NCI-H1092 treated with DMSO at 0.1 percent for 48 hours (cell line): ENCODE measurements at places on chromosomes 12 and 14.

DNA sequence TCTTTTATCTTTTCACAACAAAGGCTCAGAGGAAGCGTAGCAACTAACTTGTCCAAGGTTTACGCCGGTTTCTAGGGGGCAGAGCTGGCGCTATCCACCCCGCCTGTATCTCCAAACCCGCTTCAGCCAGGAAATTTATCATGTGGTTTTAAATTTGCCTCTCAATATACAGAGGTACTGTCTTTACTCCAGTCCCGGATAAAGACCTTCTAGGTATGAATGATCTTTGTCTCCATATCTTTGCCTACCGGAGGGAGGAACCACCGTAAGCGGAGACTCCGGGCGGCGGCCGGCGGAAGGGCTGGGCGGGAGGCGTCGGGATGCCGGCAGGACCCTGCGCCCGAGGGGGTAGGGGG lies 693 bp upstream of the RIMKLB start:
- DNase-seq: peak; percentile 73

DNA sequence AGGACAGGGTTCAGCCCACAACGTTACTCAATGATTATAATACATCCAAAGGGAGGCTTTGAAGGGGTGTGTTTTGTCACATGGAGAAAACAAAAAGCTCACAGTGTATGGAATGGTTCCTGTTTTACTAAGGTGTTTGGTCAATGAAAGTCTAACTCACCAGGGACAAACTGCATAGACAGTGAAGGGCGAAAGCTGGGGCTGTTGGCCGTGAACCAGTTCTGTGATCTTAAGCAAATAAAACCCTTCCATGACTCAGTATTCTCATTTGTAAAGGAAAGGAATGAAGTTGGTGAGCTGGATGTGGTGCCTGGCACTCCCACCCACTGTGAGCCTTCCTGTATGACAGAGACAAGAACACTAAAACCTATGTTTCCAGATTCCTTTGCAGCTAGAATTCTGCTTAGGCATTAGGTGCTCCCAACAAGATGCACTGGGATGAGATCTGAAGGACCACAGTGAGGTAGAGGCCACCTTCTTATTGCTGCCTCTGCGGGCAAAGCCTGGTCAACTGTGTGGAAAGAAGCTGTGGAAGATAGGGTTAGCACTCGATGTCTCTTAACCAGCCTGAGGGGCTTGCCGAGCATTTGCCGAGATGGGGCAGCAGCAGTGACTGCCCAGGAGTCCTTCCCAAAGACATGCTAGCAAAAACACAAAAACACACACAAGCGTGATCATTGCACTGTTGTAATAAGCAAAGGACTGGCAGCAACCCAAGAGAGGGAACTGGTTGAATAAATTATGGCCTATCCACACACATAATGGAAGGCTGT lies 48.5 kb downstream of the VCPKMT start:
- no peak for DNase-seq

DNA sequence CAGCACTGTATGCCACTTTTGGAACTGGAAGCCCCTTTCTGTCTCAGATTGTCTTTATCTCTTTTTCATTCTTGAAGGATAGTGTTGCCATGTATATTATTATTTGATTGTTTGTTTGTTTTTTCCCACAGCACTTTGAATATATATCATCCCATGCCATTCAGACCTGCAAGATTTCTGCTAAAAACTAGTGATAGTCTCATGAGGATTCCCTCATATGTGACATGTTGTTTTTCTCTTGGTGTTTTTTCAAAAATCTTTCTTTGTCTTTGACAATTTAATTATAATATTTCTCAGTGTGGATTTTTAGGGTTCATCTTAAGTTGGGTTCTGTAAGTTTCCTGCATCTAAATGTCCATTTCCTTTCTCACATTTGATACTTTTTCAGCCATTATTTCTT lies 36.8 kb upstream of the SCAF11 start:
- DNase-seq: no peak

- no peak for DNase-seq
These were observed 106.8 kb downstream of the ESR2 start for GRCh38 chr14:64187331-64187730.

DNA sequence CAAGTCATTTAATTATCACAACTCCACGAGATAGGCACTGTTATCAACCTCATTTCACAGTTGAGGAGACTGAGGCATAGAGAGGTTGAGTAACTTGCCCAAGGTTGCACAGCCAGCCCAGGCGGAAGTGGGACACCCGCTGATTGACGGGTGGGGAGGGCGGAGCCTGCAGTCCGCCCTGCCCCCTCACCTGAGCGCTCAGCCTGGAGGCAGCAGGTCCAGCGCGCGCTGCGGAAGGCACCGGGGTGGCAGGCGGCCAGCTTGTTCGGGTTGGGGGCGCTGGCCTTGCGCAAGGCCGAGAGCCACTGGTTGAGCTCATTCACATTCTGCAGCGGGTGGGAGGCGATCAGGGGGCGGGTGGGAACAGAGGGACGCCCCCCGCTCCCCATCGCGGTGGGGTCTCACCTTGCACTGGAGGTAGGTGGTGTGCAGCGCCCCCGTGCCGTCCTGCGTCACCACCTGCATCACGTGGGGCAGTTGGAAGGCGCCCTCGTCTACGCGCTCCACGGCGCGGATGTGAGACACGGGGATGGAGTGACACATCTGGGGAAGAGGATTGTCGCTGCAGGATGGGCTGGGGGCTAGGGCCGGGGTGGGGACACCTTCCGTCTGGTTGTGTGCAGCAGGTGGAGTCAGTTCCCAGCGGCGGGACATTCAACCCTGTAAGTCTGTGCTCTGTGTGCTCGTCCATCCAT lies 31.7 kb downstream of the RASAL1 start:
- DNase-seq: peak; percentile 49
